ENCODE measurements at places on chromosomes 12 and 14.

DNA sequence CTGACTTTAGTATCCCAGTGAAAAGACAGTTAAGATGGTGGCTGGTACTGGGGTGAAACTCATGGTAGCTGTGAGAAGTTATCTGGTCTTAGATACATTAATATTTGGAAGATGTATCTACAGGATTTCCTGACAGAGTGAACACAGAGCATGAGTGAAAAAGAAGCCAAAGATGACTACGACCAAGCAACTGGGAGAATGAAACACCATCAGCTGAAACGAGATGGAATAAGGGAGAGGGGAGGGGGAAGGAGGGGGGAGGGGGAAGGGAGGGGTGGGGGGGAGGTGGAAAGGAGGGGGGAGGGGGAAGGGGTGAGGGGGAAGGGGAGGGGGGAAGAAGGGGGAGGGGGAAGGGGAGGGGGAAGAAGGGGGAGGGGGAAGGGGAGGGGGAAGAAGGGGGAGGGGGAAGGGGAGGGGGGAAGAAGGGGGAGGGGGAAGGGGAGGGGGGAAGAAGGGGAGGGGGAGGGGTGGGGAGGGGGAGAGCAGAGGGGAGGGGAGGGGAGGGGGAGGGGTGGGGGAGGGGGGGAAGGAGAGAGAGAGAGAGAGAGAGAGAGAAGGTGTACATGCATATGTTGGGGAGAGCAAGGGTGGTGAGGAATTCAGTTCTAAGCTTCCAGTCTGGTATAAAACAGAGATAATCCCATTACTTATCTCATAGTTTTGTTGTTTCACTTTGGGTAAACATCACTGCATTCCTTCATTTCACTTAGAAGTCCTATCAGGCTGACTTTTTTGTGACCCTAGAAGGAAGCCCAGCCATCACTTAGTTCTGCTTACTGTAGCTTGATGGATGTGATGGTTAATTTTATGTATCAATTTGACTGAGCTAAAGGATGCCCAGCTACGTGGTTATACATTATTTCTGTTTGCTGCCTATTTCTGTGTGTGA, 73.9 kb downstream of the SPPL3 start:
- no peak for DNase-seq

GRCh38 chr14:101032433-101032832, 128.9 kb upstream of the RTL1 start:
- DNase-seq, result no peak

- no peak for DNase-seq
These were observed 63.8 kb upstream of the RERGL start for GRCh38 chr12:18153826-18154225.

GRCh38 chr12:81942594-81942993, 183.4 kb upstream of the PPFIA2 start:
- DNase-seq, result peak; percentile 36

DNA sequence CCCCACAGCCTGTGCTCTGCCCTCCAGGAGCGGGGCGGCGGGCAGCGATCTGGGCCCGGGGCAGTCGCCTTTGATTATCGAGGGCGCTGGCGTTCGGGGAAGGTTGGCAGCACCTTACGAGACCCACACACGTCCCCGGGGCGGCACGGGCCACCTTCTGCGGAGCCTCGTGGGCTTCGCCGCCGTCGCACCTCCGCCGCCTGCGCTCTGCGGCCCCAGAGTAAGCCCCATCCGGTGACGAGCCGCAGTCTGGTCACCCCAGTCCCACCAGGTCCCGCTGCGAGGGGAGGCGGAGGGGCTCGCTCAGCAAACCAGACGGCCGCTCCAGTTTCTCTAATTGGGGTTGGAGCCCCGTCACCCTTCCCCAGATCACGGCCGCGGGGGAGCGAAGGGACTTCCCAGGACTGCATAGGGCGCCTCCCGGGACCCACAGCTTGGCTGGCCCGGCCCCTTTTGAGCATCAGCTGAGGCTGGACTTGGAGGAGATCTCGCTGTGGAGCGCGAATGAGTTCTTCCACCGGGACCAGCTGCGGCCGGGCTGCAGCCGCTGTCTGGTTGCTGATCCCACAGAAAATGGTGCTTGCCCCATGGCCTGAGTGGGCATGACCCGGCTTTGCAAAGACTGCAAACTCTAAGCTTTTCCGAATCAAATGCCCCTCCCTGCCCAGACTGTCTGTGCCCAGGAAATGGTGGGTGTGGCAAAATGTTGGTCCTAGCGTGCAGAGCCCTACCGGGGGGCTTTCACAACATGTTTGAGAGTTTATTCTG, 560 bp downstream of the LGALS3 start:
- peak; percentile 38 for DNase-seq

- DNase-seq, result peak; percentile 39
These were observed 298 bp downstream of the CTDSP2 start for GRCh38 chr12:57846285-57846576.

DNA sequence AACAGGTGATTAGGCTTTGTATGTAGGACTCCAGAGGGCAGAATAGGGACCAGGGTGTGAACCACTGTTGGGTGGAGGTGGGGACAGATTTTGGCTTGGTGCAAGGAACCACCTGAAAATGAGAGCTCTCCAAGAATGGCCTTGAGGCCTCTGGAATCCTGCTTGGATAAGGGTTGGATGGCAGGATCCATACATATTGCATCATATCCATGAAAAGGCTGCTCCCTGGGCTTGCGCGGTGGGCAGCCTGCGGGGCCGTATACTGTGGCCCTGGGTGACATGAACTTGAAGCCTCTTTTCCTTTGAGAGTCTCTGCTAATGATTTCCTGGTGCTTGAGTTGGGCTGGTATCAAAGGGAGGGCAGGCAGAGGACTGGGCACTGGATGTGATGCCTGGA, 1.3 kb upstream of the SLC10A1 start:
- DNase-seq, result no peak

GRCh38 chr12:54377797-54378515, 6.6 kb downstream of the ZNF385A start:
- no peak for DNase-seq

DNA sequence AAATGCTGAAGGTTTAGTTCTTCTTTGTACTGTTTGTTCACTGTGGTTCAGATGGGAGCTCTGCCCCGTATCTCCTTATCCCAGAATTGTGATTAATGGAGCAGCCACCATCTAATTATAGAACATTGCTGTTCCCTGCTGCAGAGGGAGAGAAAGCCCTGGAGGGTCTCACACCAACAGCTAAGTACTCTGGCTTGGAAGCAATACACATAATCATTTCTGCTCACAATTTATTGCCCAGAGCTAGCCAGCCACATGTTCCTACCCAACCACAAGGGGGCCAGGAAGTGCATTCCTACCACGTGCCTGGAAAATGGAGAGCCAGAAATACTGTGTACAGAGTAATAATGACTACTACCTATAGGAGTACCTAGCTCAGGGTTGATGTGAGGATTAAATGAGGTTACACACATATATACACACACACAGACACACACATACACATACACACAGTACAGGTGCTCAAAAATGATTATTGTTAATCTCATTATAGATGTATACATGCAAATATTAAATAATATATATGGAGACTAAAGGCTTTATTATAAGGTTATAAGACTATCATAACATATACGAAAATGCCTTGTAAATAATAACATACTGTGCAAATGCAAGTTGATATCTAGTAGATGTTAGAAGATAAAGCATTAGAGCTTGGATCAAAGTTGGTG, 22.3 kb downstream of the MSRB3 start:
- no peak for DNase-seq

- no peak for DNase-seq
These were observed 2.4 kb downstream of the GZMH start for GRCh38 chr14:24607081-24607480.

GRCh38 chr12:7131502-7131866, 1.3 kb downstream of the CLSTN3 start:
- DNase-seq, result no peak

GRCh38 chr12:29032446-29032845, 116.6 kb upstream of the FAR2 start:
- no peak for DNase-seq

All from central memory CD4-positive, alpha-beta T cell (primary cell).